Smooth muscle cell of trachea (primary cell): ENCODE measurements at places on chromosomes 4 and X. TPM values are rescaled to one million over a fixed set of nuclear protein-coding genes. Genes with fewer than 3 reads are reported as not detected.

The TCEAL2 gene
- 0.17 TPM in 1 of 2 replicates, not detected in the other for total RNA-seq

The ANOS1 gene
- not detected in 2 replicates for total RNA-seq

The GASK1B gene
- 77.5 and 110 TPM in 2 replicates for total RNA-seq

The MAGEC1 gene
- not detected in 2 replicates for total RNA-seq

The PWWP3B gene
- total RNA-seq = 0.15 and 0.17 TPM in 2 replicates

The SPANXC gene
- total RNA-seq = not detected in 2 replicates

The APLN gene
- 0.87 and 8.4 TPM in 2 replicates for total RNA-seq

The SYN1 gene
- 0.29 and 0.33 TPM in 2 replicates for total RNA-seq
